ENCODE measurements at places on chromosomes 6 and 20.

GRCh38 chr6:118897386-118897785 is 3.4 kb downstream of the ASF1A start:
- no peak for DNase-seq

DNA sequence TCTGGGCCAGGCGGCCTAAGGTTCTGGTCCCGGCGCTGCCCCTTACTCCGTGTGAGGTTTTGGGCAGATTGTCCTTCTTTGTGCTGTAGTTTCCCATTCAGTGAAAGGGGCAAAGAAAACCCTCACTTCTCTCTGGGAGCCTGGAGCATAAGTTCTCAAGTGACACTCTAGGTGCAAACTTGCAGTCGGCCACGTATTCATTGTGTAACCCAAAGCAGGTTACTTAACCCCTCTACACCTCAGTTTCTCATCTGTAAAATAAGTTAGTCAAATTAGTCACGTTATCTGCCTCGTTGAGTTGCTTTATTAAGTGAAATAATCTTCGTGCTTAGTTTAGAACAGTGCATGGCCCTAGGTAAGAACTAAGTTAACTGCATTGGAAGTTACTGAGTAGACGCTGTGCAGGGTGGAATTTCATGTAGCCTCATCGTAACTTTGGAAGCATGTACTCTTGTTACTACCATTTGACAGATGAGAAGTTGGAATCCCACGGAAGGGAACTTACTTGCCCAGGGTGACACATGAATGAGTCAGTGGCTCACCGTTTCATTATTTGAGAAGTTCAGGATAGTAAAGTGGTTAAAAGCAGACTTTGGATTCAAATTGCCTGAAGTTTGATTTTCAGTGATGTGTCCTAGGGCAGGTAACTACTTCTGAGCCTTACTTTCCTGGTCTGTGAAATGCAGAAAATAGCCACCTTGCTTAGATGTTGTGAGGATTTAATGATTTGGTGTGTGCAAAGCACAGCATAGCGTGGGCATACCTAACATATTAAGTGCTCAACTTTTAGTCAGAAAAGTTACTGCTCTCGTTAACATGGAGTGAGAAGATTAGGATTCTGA is 556 bp upstream of the MROH8 start:
- DNase-seq, result no peak

DNA sequence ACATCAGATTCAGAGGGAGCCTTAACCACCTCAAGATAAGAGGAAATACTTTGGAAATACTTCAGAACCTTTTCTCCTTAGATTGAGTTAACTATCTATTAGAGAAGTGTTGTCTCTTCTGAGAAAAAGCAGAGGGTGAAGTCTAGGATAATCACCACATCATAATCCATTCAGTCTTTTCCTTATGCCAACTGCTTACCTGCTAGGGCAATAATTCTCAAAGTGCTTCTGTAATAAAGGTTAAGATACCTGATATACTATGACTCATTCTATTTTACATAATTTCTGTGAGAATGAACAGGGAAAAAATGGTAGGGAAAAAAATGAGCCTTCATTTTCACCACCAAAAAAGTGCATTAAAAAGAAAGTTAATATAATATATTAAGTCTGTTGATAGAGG is 70.1 kb upstream of the LOC128125822 start:
- DNase-seq, result no peak

GRCh38 chr6:98847779-98848538 is 13.6 kb downstream of the POU3F2 start:
- DNase-seq, result no peak

GRCh38 chr20:39135885-39136544 is 173.9 kb downstream of the DHX35 start:
- DNase-seq, result no peak

GRCh38 chr6:119308048-119308570 is 41.5 kb downstream of the MAN1A1 start:
- DNase-seq, result no peak

- DNase-seq, result no peak
Measured at GRCh38 chr6:14711056-14711703, 534.7 kb upstream of the JARID2 start.

GRCh38 chr6:138586638-138587037 is 87.3 kb upstream of the NHSL1 start:
- no peak for DNase-seq

DNA sequence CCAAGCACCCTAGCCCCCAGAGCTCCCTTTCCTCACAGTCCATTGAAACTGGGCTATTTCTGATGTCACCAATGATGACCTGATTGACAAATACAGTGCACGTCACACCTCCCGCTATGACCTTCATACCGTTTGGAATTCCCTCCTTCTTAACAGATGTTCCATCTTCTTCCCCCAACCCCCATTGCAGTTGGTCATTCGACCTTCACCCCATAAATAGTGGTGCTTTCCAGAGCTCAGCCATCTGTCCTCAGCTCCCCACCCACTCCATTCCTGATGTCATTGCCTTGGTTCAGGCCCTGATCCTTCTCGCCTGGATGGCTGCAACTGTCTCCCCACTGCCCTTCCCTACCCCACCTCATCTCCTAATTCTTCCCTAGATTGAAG is 198.5 kb downstream of the SOD2 start:
- DNase-seq, result no peak

DNA sequence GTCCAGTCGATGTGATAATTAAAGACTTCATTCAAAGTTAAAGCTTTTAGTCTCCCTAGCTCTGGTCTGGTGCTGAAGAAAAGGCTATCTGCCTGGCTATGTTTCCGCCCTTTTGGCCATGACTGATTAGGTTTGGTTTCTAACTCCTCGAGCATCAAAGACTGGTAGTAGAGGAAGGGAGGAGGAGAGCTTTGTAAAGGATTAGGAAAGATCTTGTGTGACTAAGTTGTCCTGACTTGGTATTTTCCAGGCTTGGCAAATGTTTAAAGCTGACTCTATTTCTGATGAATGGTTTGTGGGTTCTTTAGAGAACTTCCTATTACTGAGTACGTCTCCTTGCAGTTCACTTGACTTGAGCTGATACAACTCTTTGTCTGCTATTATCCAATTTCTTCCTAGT is 312.9 kb downstream of the GJA1 start:
- no peak for DNase-seq

- DNase-seq, result no peak
Measured at GRCh38 chr6:90285042-90285481, 11.6 kb downstream of the BACH2 start.

DNA sequence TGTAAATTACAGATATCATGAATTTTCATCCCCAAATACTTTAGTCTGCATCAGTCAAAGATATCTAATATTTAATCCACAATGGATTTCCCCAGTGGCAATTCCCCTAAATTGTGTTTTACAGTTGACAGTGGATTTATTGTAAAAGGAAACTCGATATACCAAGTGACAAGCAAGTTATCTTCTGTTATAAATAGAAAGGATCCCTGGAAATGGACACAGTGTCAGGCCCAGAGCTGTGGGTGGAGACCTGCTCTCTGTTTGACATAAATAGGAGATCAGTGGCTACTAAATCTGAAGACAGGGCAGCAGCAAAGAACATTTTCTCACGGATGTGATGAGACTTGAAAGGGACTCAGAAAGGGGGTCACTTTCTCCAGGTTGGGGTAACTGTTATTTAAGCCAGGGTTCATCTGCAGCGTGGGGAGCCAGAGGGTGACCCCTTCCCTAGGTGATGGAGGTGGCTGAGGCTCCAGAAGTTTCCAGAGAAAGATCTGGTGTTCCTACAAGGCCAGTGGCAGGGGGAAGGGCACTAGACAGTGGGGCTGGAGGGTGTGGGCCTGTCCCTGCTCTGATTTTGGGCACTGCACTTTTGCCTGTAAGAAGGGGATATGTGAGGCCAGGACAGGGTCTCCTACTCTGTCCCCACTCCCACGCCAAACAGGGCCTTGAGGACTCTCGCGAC is 12.3 kb upstream of the FAM110A start:
- DNase-seq, result no peak

DNA sequence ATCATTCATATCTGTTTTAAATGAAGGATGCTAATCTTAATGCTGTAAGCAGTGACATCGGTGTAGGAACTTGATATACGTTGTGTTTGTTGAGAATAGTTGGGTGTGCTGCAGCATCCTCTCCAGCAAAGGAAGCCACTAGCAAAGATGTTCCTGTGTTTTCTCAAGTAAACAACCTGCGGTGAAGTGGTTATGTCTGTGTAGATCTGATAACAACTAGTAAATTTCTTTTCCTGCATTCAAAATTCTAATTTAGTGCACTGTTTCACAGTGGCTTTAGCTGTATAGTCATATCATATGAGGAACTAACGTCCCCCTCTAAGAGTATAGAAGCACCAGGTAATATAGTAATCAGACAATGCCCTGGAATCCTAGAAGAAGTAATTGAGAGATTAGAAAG is 38.7 kb downstream of the NCOA7 start:
- no peak for DNase-seq

GRCh38 chr6:19697744-19698290 is 139.4 kb upstream of the ID4 start:
- DNase-seq, result no peak

GRCh38 chr20:48431653-48432493 is 395.9 kb downstream of the PREX1 start:
- no peak for DNase-seq

- no peak for DNase-seq
Measured at GRCh38 chr20:57655809-57656155, 35.6 kb upstream of the ZBP1 start.

- DNase-seq, result no peak
Measured at GRCh38 chr6:131431718-131432117, 141.3 kb upstream of the ARG1 start.

DNA sequence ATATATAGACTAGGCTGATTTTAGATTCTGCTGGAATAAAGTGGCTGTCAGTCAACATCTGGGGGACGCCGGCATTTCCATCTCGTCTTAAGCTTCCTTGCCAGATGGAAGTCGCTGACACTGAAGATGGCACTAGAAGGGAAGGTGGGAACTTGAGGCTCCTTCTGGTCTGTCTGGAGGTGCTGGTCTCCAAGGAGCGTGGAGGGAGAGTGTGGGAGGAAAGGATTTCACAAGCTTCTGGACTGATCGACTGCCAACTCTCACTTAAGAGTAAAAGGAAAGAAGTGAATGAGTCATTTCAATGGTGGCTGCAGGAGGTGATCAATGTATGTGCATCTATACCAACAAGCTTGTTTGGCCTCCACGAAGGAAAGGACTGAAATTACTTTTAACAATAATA is 40.4 kb downstream of the DUSP22 start:
- DNase-seq, result no peak

GRCh38 chr6:129195643-129196042 is 312.7 kb downstream of the LAMA2 start:
- no peak for DNase-seq

DNA sequence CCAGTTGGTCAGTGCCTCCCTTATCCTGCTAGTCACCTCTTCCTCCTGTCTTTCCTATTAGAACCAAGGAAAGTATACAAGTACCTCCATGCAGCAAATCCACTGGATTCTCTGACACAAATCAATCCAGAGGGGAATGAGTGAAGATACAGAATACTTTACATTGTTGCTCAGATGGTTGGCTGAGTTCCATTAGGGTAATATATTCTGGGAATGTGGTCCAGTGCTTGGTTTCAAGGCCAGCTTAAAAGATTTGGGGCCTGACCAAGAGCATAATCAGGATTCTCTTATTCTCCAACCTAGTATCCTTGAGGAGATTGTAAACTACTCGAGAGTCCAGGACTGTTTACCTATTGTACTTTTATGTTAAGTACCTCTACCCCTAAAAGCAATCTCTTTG is 23.0 kb downstream of the CARMIL1 start:
- no peak for DNase-seq

- DNase-seq, result no peak
Measured at GRCh38 chr20:5046656-5047339, 45.5 kb upstream of the SLC23A2 start.

GRCh38 chr20:63533871-63534393 is 3.2 kb downstream of the PTK6 start:
- no peak for DNase-seq

GRCh38 chr20:57612436-57612835 is 7.8 kb downstream of the ZBP1 start:
- no peak for DNase-seq

DNA sequence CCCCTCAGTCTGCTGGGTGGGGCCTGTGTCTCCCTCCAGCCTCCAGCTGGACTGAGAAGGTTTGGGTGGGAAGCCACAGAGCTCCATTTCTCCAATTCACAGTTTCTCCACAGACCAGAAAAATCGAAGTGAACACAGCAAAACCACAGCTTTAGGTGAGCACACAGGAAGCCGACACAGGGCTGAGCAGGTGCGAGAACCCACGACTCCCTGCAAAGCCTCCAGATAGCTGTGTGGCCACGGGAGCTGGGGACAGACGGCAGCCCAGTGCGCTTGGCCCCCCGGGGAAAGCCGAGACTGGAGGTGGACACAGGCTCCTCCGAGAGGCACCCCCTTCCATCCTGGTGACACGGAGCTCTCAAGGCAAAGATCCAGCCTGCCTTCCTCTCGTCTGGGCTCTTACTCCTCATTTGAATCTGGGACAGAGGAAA is 29.0 kb upstream of the MPC1 start:
- DNase-seq, result no peak

- no peak for DNase-seq
Measured at GRCh38 chr20:59044295-59044694, 1.7 kb upstream of the PRELID3B start.

DNA sequence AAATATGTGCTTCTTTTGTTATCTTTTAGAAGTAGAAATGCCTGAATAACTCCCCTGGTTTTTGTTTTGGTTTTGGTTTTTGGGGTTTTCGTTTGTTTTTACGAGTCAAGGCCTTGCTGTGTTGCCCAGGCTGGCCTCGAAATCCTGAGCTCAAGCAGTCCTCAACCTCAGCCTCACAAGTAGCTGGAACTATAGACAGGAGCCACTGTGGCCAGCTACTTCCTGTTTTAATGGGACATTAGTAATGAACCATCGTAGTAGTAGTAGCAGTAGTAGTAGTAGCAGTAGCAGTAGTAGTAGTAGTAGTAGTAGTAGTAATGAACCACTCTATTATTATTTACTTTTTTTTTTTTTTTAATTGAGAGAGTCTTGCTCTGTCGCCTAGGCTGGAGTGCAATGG is 66.0 kb downstream of the UBR2 start:
- no peak for DNase-seq

DNA sequence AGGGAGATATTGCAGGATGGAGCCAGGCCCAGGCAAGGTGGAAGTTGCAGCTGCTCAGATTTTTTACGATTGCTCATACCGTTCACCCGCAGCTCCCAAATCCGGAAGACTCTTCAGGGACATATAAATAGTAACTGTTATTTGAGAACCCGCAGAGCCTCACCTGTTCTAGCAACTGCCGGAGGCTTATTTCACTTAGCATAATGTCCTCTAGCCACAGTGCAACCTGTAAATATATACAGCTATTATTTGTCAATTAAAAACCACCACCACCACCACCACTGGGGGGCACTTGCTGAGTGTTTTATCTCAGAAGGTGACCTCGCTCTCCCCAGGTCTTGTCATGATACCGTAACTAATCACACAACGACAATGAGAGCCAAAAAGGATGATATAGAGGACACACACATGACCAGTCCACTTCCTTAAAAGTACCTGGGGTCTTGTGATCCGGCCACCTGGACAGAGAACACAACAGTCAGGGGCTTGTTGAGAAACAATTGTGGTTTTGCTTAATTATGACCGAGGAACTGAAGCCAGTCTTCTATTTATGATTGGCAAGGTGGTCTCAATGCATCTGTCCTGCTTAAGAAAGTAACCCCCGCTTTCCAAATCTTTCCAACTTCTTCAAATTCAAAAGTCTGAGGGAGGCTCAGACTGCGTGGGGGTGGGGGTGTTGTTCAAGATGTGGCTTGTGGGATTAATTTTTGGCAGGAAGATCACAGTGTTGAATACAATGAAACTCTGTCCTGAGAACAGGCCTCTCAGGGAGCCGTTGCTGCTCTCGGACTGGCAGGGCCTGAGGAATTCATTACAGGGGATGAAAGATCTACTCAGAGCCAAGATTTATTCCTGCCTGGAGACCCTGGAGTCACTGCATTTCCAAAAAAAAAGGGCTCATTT is 107.7 kb upstream of the PRND start:
- DNase-seq, result no peak

- DNase-seq, result no peak
Measured at GRCh38 chr6:70336996-70337742, 34.3 kb upstream of the COL9A1 start.

Data from LNCaP clone FGC (cell line).